Stimulated activated CD8-positive, alpha-beta memory T cell treated with anti-CD3 and anti-CD28 coated beads, Interleukin-4, amount 100 ng/mL, for 24 hours (primary cell): ENCODE measurements at places on chromosomes 2 and 18.

DNA sequence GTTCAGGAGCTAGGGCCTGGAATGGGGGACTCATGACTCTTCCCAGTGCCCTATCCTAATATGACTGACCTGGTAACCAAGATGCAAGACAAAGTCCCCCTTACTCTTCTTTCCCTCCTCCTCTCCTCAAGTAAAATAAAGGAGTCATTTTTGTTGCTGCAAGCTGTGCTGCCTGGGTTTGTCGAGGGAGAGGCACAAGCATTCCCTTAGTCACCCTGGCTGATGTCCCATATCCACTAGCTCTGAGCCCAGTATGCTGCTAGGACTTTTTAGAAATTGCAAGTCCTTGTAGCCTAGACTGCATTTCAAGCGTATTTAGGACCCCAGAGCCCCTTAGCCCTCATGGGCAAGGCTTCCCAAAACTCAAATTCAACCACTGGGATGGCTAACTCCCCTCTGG lies 338.5 kb upstream of the SETBP1 start:
- DNase-seq = no peak

DNA sequence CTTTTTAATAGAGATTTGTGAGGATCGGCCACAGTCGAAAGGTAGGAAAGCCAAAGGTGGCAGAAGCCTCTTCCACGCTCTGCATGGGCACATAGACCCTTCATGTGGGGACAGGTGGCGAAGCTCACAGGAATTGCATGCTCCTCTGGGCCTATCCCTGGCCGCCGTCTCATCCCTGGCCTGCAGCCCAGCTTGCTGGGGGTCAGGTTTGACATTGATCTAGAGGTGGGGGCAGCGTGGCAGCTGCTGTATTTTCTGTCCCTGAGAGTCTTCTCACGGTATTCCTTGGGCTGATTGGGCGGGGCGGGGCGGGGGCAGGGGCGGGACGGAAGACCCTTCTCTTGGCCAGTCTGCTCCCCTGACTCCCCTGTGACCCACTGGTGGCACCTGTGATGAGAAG lies 48.9 kb downstream of the STK25 start:
- no peak for DNase-seq

DNA sequence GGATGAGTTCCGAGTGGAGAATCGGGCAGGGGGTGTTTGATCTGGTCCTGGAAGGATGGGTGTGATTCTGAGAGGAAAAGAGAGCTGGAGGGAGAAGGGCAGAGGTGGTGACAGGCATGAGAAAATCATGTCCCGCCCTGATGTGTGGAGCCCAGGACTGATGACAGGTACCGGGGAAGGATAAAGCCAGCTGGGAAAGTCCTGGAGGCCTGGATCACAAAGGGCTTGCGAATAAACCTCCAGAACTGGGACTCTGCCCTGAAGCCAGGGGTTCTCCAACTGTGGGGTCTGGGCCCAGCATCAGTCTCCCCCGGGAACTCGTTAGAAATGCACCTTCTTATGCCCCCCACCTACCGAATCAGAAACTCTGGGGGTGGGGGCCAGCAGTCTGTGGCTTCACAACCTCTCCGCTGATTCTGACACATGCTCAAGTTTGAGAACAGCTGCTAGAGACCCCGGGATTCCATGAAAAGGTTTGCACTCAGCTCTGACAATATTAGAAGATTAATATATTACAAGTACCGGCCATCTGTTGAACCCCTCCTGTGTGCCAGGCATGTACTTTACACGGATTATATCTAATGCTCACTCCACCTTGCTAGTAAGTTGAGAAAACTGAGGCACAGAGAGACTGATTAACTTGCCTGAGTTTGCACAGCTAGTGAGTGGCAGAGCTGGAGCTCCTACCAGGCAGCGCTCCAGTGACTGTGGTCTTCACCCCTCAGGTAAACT lies 8.0 kb downstream of the TNFRSF11A start:
- no peak for DNase-seq

DNA sequence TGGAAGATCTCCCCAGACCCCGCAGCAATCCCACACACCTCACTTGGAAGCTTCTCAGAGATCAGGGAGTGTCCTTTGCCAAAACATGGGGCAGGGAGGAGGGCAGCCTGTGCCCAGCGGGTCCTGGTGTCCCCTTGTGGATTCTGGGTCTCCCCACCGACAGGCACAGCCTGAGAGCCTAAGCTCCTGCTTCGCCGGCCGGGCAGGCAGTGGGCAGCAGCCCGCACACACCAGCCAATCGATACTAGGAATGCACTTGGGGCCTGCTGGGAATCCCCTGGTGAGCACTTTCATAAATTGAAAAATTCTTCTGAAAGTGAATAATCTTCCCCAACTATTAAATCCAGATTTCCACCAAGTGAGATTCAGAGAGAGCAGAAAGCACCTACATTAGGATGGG lies 246.0 kb downstream of the ATAD2B start:
- DNase-seq = no peak

DNA sequence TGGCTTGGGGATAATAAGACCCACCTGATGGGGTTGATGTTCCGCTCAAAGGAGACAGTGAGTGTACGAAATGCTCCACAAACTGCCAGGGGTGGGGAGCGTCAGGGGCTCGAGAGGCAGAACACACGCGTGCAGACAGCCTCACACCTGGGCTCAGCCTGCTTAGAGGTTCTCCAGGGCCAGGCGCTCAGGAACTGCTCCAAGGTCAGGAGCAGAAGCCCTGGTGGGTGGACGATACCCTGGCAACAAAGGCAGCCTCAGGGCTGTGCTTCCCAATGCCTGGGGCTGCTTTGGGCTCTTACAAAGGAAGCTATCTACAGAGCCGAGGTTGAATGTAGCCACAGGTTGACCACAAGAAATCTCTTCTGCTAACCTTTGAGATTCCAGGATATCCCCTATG lies 114.4 kb downstream of the CLIP4 start:
- no peak for DNase-seq

- no peak for DNase-seq
These were observed 798 bp downstream of the TANC1 start for GRCh38 chr2:158969162-158969714.

GRCh38 chr18:4806331-4806730 lies 351.2 kb upstream of the DLGAP1 start:
- no peak for DNase-seq

GRCh38 chr18:25799231-25799630 lies 291.2 kb downstream of the SS18 start:
- no peak for DNase-seq

GRCh38 chr2:224039770-224040440 lies 819 bp upstream of the SERPINE2 start:
- DNase-seq = no peak

DNA sequence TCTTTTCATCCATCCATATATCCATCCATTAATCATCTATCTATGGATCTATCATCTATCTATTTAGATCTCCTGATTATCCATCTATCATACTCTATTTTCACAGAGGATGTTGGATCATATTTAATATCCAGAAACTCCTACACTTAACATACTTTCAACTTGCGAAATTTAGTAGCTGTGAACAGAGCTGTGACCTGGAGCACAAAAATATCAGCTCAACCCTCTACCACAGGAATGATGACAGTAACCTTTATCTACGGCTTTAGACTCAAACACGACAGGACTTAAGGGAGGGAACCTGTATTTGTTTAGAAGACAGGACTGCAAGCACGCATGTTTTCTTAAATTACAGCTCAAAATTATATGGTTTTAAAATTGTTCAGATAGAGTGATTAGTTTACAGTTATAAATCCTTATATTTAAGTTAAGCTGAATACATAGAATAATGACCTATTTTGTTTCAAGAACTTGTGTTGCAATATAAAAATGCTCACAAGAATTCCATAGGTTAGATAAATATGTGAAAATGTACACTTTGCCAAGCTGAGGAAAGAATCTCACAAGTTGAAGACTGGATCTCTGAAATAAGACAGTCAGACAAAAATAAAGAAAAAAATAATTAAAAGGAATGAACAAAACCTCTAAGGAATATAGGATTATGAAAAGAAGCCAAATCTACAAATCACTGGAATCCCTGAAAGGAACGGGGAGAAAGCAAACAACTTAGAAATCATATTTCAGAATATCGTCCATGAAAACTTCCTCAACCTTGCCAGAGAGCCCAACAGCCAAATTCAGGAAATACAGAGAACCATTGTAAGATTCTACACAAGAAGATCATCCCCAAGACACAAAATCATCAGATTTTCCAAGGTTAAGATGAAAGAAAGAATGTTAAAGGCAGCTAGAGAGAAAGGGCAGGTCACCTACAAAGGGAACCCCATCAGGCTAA lies 142.0 kb downstream of the COL6A3 start:
- no peak for DNase-seq

- no peak for DNase-seq
These were observed 56.8 kb downstream of the C2orf74 start for GRCh38 chr2:61218817-61219170.

GRCh38 chr2:70696142-70696541 lies 71.9 kb downstream of the ADD2 start:
- DNase-seq = no peak

GRCh38 chr2:45483997-45484396 lies 127.1 kb downstream of the SRBD1 start:
- no peak for DNase-seq

- DNase-seq = no peak
These were observed 58.1 kb downstream of the CLASP1 start for GRCh38 chr2:121591199-121591598.

GRCh38 chr2:202762556-202762955 lies 109.0 kb downstream of the ICA1L start:
- DNase-seq = no peak

DNA sequence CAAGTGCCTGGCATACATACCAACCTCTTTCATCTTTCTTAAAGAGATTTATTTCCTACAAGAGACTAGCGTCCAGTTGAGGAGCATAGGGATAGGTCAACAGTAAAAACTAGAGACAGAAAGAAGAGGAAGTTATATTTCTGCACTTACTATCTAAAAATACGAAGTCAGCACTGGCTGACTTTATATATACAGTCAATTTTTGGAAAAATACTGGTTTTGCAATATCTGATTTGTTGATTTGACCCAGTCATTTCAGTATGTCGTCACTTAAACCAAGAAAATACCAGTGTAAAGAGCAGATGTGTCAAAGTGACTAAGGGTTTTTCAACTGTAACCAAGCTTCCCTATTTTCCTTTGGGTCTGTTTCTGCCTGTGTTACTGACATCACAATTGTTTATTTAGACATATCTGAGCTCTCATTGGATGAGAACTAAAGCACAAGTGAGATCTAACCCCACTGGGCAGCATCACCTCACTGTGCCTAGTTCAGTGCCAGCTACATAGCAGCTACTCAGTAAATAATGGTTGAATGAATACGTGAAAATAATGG lies 23.0 kb downstream of the CYTIP start:
- DNase-seq = no peak

GRCh38 chr2:196242131-196242620 lies 70.8 kb upstream of the STK17B start:
- DNase-seq = no peak

- no peak for DNase-seq
These were observed 24.0 kb upstream of the SULT1C3 start for GRCh38 chr2:108215794-108216211.

DNA sequence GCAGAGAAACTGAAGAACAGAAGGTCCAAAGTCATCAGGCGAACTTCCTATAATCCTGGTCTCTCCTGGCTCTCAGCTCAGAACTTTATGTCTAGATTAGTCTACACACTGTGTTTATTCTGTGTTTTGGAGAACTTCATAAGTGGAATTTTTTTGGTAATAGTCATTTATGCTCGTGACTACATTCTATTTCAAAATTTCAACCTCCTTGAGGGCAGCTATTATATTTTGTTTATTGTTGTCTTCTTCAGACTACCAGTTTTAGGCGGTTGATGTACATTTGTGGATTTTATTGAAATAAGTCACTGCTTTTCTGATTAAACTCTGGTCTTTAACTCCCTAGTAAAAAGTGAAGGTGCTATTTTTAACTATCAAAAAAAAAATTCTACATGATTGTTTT lies 816.6 kb downstream of the SATB2 start:
- DNase-seq = no peak
